ENCODE measurements at places on chromosomes 16 and 17. TPM values are rescaled to one million over a fixed set of nuclear protein-coding genes. Genes with fewer than 3 reads are reported as not detected.
A peak's percentile ranks its signal among the peaks of the same experiment; 100 is the strongest.

DNA sequence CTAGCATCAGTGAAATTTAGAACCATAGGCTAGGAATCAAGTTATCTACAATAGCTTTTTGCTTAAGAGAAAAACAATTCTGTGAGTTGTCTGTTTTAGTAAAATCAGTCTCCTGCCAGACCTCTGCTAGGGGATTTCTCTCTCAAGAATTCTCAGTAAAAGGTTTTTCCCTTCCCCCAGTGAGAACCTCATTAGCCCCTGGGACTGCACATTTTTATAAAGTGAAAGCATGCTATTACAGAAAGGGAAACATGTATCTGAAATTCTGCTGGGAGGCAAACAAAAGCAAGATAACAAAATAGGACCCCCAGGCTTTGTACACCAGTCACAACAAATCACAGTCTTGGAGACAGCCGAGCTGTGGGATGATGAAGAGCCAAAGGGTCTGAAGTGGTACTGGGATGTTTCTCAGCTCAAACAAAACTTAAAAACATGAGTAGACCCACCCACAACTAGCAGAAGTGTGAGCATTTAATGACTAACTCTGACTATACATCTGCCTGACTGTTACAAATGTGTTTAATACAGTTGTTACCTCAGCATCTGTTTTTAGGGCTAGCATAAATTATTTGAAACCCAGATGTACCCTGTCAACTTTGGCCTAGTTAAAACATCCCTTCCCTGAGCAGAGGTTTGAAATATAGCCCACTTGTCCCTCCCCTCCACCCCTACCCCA is 20.0 kb upstream of the GLG1 start:
- no peak for DNase-seq

DNA sequence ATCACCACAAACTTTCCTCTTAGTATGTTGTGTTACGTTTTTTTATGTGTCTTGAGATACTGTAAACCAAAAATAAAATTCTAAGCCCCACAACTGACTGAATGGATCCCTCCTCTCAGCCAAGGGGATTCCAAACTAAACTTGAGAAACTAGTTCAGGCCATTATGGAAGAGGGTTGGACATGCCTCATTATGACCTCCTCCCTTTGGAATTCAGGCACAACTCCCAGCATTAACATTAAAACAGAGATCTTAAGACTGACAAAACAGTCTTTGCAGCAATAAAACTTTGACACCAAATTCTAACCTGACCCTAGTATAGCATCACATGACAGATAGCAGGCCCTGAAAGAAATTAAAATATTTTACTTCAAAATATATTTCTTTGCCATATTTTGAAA is 51.1 kb upstream of the SLC47A1 start:
- DNase-seq = peak; percentile 79

DNA sequence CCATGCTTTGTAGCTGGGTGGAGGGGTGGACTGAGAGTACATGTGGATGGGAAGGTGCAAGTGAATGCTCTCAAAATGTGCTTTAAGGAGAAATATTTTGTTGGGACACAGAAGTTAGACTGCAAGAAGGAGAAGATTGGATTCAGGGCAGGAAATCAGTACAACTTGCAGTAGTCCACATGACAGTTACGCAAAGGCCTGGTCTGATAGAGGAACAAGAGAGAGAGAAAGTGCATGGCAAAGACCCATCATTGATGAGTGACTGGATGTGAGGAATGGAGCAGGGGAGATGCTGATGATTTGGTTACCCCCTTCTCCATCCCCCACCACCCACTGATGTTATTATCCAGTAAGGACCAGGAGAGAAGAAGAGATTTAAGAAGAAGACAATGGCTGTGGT is 472.8 kb downstream of the MAF start:
- no peak for DNase-seq

BEAN1 gene
- 0.10 TPM for polyA plus RNA-seq

RRAD gene
- polyA plus RNA-seq = 0.18 TPM

TBC1D3C gene
- not detected for polyA plus RNA-seq

SRL gene
- polyA plus RNA-seq = not detected

KREMEN2 gene
- polyA plus RNA-seq = 4.9 TPM

GRCh38 chr17:58192612-58193011 is at the start of gene EPX:
TSS of gene EPX (plus strand) at chr17:58192726. CDS start at chr17:58192847, 121 bp downstream.
- no peak for DNase-seq

Data from GM23338 (cell line).